ENCODE measurements at places on chromosomes 1 and 21.

DNA sequence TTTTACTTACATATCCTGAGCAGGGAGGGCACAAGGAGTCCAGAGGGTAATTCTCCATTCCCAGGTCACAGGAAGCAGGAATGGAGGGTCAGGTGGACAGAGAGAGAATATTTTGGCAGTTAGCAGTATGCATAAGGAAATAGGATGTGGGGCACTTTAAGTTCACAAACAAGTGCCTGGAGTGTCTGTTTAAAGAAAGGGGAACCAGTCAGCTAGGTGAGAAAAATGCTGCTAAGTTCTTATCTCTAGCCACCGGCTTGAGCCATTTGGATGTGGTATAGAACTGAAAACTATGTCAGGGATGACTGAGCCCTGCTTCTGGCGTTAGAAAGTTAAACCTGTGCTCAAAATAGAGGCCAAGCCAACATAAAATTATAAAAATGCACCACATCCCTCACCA lies 739.7 kb upstream of the NCAM2 start:
- DNase-seq: no peak

GRCh38 chr1:10649517-10650201 lies 146.8 kb downstream of the CASZ1 start:
- DNase-seq: no peak

DNA sequence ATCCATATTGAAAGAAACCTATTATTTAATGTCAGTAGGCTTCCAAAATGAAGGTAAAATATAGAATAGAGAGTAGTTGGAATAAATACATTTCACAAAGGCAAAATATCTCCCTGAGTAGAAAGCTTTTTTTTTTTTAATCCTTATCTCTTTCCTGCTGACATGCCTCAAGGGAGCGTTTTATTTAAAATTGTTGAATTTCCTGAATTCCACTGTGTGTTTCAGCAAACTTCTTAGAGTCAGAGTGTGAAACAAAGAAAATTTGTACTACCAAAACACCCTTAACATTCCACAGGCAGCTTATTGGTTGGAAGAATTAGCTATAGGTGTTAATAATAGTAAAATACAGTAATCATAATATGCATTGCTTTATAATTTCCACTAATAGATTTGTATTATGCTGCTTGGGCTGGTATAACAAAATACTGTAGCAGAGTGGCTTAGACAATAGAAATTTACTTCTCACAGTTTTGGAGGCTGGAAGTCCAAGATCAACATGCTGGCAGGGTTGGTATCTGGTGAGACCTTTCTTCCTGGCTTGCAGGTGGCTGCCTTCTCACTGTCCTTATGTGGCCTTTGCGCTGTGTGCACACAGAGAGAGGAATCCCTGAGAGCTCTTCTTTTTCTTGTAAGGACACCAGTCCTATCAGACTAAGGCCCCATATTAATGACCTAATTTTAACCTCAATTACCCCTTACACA lies 468.4 kb upstream of the C1orf87 start:
- no peak for DNase-seq

DNA sequence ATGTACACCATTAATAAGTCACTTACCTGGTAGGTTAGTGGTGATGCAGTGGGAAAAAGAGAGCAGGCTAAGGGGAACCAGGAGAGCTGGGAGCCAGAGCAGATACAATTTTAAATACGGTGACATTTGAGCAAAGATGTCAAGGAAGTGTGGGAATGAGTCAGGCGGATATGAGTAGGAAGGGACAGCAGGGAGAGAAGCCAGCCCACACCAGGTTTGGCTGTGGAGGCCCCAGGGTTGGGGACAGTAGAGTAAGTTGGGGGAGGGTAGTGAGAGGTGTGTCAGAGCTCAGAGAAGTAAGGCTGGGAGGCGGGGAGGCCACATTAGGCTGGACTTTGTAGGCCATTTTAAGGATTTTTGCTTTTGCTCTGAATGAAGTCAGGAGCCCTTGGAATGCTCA lies 482.0 kb downstream of the DISC1 start:
- no peak for DNase-seq

- no peak for DNase-seq
Observed at GRCh38 chr1:15803380-15803779, 4.1 kb downstream of the UQCRHL start.

- DNase-seq: peak; percentile 70
Observed at GRCh38 chr21:16419188-16419921, 689.6 kb downstream of the USP25 start.

DNA sequence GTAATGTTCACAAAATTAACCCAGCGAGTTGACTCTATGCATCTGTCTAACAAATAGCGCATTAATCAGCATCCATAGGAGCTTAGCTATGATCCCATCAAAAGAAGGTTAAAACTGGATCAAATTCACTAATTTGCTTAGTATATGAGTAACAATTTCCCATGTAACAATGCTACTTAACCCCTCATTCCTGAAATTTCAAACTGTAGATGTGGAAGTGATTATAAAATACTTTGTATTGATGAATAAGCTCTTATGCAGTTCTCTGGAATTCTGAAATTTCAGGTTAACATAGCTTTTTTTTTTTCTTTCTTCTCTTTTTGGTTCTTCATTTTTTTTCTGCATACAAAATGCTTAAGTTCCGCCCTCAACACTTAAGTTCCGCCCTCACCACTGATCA lies 1272.7 kb downstream of the KCNT2 start:
- DNase-seq: no peak

All from midbrain (tissue), 1 donor.